LHCN-M2 (cell line): ENCODE measurements at places on chromosomes 5 and 9. TPM values are rescaled to one million over a fixed set of nuclear protein-coding genes. Genes with fewer than 3 reads are reported as not detected.
A peak's percentile ranks its signal among the peaks of the same experiment; 100 is the strongest.

The ENTREP1 gene
- total RNA-seq, result 0.11 TPM in 1 of 2 replicates, not detected in the other

The PCDHB2 gene
- 10.7 and 13.4 TPM in 2 replicates for total RNA-seq

The SVEP1 gene
- 1.0 and 1.3 TPM in 2 replicates for total RNA-seq

The GARIN3 gene
- total RNA-seq, result not detected in 2 replicates

The ALDH7A1 gene
- total RNA-seq, result 29.2 and 36.3 TPM in 2 replicates

The ITGA2 gene
- 1.5 TPM in 2 replicates for total RNA-seq

The SLC1A1 gene
- total RNA-seq, result 3.7 and 6.2 TPM in 2 replicates

The TMEM171 gene
- total RNA-seq, result 62.6 and 65.9 TPM in 2 replicates

The ELL2 gene
- total RNA-seq, result 76.3 and 84.1 TPM in 2 replicates

The PCDHGA6 gene
- total RNA-seq, result 0.77 and 0.98 TPM in 2 replicates

The LTC4S gene
- not detected in 2 replicates for total RNA-seq

The CDKN2B-AS1 gene
- total RNA-seq, result 2.9 and 6.2 TPM in 2 replicates

The SAPCD2 gene
- total RNA-seq, result 16.1 and 17.7 TPM in 2 replicates

The PCDHA1 gene
- total RNA-seq, result 0.06 TPM in 2 replicates

DNA sequence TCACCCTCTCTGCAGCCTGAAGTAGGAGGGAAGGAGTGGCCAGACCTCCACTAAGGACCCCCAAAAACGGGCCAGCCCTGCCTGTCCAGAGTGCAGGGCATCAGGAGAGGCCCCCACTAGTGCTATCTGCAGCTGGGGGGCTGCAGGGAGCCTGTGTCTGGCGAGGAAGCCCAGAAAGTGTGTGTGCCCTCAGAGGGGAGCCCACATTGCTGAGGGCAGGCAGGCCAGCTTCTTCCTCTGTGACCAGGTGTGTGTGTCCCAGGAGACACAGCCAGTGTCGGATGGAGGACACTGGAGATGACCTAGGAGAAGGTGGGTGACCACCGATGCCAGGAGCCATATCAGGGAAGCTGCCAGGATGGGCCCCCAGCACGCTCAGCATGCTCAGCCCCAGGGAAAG, 218.7 kb downstream of the IRX2 start:
- no peak for DNase-seq

GRCh38 chr5:113692466-113692865, 179.0 kb downstream of the YTHDC2 start:
- DNase-seq, result no peak

DNA sequence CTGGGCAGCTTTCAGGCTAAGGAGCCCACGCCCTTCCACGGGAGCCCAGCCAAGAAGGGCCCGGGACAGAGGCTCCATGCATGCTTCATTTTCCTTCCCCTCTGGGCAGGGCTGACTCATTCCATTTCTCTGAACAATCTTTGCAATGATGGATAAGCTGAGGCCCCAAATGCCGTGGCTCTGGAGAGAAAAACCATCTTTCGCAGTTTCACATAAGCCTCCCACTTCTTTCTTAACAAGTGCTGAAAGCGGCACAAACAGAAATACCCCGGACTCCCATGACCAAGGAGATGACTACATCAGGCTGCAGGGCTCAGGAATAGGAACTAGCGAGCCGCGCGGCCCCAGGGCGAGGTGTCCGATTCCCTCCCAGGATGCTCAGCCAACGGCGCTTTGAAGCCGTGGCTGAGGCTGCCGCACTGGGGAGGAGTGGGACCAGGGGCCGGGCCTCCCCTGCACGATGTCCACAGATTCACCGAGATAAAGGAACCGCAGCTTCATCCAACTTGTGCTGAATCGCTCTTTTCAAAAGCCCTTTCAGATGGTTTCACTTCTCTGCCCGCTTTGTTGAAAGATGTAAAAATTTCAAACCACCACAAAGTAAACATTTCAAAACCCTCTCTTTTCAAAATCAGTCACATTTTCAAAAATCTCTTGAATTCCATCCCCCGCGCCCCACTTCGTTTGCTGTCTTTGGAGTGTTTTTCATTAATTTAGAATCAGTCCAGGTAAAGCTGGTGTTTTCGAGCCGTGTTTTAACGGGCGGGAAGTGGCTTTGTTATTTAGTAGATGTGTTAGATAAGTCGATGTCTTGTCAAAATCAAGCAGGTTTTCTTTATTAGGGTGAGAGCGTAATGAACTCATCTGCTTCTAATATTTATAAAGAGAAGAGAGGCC, 96.5 kb upstream of the LMX1B start:
- DNase-seq, result peak; percentile 55

DNA sequence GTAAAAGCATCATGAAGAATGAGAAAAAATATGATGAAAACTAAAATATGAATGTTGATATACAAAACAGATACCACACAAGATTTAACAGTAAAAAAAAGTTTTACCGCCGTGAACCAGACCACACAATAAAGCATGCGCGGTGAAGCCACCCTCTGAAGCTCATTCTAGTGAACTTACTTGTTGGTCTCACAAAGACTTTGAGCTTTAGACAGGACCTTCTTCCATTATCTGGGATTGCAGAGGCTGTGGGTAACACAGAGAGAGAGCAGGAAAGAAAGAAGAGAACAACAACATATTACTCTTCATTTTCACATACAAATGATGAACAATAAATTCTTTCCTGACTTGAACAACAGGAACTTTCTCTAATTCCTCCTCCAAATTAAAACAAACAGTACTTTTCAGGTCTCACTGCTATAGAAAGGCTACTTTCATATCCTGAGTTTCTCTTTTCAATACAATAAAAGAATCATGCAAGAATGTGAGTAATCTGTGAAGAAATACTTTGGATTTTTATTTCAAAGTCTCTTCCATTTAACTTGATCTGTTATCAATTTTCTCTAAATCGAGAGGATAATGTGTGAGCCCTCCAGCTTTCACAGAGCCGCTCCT, 283.1 kb downstream of the EFNA5 start:
- no peak for DNase-seq

DNA sequence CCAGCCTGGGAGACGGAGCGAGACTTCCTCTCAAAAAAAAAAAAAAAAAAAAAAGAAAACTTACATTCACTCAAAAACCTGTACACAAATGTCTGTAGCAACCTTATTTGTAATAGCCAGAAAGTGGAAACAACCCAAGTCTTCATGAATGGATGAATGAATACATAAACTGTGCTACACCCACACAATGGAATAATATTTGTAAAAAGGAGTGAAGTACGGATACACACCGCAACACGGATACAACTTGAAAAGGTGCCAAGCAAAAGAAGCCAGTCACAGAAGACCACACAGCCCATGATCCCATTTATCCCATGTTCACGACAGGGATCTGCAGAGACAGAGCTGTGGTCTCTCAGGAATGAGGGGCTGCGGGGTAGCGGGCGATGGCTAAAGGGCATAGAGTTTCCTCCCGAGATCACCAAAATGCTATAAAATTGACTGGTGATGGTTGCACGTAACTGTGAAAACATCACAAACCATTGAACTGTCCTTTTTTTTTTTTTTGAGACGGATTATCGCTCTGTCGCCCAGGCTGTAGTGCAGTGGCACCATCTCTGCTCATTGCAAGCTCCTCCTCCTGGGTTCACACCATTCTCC, 76.2 kb upstream of the COL5A1 start:
- no peak for DNase-seq

DNA sequence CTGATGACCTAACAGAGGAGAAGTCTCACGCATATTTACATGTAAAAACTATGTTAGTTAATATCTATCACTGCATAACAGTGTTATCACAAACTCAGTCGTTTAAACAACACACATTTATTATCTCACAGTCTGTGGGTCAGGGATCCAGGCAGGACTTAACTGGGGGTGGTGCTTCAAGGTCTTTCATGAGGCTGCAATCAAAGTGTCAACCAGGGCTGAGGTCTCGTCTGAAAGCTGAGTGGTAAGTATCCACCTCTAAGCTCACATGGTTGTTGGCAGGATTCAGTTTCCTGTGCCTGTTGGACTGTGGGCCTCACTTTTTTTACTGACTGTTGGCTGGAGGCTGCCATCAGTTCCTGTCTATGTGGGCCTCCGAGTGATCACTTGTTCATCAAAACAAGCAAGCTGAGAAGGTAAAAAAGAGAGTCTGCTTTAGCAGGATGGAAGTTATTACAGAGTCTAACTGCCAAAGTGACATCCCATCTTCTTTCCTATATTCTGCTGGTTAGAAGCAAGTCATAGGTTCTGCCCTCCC, 188.6 kb downstream of the CARTPT start:
- DNase-seq, result no peak

- DNase-seq, result no peak
Observed at GRCh38 chr5:50766967-50767366, 100.5 kb downstream of the PARP8 start.

DNA sequence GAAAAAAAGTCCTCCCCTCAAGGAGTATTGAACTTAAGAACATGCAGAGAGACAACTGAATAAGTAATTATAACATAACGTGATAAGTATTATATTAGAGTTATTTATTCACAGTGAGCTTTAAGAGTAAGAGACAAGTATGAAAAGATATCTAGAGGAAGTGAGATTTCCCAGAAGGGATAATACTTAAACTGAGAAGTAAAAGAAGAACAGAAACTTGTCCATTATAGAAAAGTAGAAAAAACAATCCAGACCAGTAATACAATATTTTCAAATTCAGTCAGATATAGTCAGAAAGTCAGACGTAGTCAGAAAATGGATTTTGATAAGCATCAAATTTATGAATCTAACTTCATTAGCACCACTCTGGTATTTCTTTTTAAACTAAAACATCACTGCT, 613.0 kb upstream of the CCNG1 start:
- DNase-seq, result no peak

DNA sequence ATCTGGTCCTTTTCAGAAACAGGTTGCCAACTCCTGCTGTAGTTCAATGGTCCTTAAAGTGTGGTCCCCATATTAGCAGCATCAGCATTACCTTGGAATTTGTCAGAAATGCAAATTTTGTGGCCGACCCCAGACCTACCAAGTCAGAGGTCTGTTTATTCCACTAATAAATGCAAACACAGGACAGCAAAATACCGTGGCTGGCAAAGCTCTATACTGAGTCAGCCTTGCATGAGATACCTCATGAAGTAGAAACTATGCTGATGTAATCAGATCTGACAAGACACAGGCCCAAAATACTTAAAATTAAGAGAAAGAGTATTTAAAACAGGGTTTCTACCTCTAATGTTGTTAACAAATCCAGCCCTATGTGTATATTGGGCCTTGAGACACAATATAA, 3.0 kb downstream of the GOLM1 start:
- DNase-seq, result peak; percentile 5

DNA sequence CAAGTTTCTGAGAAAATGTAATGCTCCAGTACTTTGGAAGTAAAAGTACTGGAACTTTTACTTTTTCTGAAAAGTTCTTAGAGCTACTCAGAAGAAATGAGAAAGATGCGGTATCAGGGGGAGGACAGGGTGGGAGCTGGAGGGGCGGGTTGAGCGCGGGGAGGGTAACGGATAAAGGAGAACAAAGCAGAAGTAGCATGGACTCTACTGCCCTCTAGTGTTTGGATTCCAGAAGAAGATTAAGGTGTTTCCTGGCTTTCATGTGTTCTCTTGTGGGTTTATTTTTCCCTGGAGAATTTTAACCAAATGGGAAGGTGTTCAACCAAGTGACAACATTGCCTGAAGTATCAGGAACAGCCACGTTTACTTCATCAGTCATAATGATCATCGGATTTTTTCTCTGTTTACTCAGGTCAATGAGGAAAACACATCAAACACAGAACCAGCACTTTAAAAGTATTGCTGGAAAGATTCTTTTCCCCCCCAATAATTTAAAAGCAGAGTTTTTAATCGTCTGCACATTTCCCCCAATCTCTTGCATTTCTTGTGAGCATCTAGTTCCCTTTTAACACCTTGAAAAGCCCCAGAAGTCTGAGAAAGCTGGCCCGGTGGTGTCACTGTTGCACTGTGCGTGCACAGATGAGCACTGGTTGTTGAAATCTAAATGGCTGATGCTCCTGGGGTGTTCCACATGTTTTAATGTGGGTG, 190.6 kb downstream of the MPDZ start:
- peak; percentile 52 for DNase-seq

GRCh38 chr9:124761196-124761595, 9.9 kb downstream of the NR6A1 start:
- no peak for DNase-seq

- no peak for DNase-seq
Observed at GRCh38 chr5:88396000-88396535, 127.4 kb upstream of the TMEM161B start.

DNA sequence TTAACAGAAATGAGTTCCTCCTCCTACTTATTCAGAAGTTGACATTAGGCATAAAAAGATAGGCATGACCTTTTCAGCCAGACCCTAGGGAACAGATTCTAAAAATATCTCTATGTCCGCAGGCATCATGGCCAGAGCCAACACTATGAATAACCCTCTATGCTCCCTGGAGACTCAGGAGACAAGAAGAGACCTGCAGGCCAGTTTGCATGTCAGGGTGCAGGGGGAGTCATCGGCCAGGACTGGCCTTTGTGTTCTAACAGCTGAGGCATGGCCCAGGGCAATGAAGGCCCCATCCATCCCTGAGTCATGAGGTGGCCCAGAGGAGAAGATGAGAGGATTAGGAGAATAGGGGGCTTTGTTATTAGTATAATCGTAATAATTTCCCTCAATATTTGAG, 93.8 kb downstream of the TMEM215 start:
- DNase-seq, result peak; percentile 2

- peak; percentile 57 for DNase-seq
Observed at GRCh38 chr5:142544946-142545649, 140.8 kb downstream of the FGF1 start.

DNA sequence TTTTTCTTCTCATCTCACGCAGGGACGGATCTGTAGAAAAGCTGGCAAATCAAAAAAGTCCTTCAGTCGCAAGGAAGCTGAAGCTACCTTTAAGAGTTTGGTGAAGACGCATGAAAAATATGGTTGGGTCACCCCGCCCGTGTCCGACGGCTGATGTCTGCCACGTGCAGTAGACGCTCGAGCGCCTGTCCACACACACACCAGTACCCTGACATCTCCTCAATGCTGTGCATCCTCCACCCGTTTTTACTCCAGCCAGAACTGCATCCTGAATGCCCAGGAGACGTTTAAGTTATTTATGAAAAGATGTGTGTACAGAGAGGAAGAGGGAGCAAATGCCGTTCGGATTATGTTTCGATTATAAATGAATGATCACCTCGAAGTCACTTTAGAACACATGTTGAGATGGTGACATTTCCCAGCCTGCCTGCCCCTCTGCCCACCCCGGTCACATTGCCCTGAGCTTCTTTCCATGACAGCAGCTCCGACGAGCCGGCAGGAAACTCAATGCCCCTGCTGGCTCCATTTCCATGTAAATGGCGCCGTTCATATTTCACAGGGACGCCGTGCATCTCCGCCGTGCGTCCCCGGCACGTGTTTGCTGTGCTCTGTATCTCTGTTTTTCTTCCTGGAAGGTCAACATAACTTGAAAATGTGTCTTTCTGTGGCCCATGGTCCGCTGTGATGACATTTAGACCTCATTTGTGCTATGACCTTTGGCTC, 42.7 kb downstream of the UBE2QL1 start:
- no peak for DNase-seq

GRCh38 chr5:60687927-60688720, 11.8 kb downstream of the DEPDC1B start:
- peak; percentile 61 for DNase-seq

- no peak for DNase-seq
Observed at GRCh38 chr9:95606489-95607350, 89.9 kb upstream of the PTCH1 start.

GRCh38 chr9:105708405-105708804, 14.1 kb downstream of the TMEM38B start:
- no peak for DNase-seq

GRCh38 chr5:174834081-174834480, 109.7 kb downstream of the MSX2 start:
- DNase-seq, result peak; percentile 72
